ENCODE measurements at places on chromosomes 11 and 22. TPM values are rescaled to one million over a fixed set of nuclear protein-coding genes. Genes with fewer than 3 reads are reported as not detected.

- no peak for DNase-seq
Measured at GRCh38 chr11:57544566-57544965, 7.2 kb downstream of the SMTNL1 start.

Gene LRRC32
- 25.8 TPM for total RNA-seq

Gene FAM83F
- not detected for total RNA-seq

GRCh38 chr11:23869671-23870070, 627.2 kb upstream of the LUZP2 start:
- peak; percentile 4 for DNase-seq

Gene CCDC188
- total RNA-seq: 0.43 TPM

DNA sequence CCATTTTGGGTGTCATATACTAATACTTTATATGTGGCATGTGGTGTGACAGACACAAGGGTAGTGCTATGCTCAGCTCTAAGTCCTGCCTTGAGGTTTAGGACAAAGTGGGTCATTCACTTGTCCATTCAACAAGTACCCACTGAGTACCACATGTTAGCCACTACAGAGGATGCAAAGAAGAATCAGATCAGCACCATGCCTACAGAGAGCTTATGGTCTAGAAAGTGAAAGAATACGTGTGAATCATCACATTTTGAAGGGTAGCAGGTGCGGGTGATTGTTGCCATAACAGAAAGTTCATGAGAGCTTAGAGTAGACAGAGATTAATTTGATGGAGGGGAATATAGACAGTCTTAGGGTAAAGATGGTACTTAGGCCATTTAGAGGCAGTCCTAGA, 18.3 kb downstream of the CLMP start:
- no peak for DNase-seq

- DNase-seq: no peak
Measured at GRCh38 chr22:26893173-26894110, 236.1 kb downstream of the MIAT start.

Data from fibroblast of villous mesenchyme (primary cell).